ENCODE measurements at places on chromosomes 12 and 14.

DNA sequence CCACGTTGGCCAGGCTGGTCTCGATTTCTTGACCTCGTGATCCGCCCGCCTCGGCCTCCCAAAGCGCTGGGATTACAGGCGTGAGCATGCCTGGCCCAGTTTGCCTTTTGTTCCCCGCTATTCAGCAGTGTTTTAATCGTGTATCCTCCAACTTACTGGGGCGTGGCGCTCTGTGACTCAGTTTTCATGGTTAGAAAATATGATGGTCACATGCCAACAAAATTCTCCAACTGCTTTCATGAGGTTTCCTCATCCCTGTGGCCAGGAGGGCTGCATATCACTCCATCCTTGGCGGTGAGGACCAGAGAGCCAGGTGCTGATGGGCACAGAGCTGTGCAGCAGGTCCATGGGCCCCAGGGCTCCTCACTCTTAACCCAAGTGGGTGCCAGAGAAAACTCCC lies 33.0 kb upstream of the PRMT8 start:
- DNase-seq: no peak

DNA sequence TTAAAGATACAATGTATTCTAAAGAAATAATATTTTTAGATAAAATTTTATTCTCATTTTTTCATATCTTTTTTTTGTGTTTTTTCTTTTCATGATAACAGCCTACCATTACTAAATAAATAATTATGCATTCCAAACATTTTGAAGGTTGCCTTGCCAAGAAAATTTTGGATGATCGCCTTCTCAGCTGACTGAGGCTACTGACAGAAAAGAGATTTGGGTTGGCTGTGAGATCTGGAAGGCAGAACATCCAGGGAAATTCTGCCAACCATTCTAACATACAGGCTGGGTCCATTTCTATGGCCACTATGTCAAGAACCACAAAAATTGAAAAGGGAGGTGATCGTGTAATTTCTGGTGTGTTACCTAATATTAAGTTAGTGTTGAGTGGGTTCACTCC lies 48.1 kb downstream of the GALNT8 start:
- no peak for DNase-seq

DNA sequence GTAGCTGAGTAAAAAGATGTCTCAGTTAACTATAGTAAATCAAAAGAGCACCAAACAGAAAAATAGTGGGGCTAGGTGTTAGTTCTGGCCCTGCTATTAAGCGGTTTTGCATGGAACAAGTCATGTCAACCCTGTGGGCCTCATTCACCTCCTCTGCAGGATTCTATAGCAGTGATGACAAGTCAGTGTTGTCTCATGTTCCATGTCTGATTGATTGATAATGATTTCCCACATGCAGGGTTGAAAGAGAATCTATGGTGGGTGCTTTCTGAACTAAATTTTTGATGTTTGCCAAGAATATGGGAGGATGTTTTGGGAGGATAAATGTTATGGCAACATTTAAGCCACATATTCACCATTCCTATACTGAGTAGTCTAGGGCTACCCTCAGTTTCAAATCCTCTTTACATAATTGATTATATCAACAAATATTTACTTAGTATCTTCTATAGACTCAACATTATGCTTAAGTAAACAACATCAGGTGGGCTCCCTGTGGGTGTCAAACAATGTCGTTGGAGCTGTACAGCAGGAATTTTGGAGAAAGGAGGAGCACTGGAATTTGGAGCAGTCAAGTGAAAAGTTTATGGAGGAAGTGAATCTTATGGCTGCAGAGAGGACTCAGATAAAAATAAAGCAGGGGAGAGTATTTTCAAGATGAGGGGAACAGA lies 48.6 kb downstream of the IRAK3 start:
- DNase-seq: no peak

DNA sequence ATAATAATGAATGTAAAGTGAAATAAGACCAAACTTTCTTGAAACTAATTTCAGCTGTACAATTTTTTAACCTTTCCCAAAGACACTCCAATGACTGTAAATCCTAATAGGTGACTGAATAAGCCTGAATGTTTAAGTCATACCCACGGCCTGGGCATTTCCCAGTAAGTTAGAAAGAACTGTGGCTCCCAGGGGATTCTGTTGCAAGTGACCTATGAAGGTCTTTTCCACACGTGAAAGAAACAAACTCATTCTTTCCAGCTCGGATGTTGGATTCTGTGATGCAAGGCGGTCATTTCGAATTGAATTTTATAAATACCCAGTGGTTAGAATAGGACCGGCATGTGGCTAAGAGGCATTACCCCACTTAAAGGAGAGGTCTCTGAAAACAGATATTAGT lies 1134.4 kb downstream of the GALC start:
- DNase-seq: no peak

DNA sequence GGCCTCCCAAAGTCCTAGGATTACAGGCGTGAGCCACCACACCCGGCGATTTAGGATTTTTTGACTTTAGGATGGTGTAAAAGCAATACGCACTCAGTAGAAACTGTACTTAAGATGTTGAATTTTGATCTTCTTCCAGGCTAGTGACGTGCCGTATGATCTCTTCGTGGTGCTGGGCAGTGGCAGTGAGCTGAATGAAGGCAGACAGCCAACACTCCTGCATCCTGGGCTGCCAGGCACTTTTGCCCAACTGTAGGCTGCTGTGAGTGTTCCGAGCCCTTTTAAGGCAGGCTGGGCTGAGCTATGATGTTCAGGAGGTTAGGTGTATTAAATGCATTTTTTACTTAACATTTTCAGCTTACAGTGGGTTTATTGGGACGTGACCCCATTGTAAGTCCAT lies 21.3 kb downstream of the IL31 start:
- DNase-seq: no peak

DNA sequence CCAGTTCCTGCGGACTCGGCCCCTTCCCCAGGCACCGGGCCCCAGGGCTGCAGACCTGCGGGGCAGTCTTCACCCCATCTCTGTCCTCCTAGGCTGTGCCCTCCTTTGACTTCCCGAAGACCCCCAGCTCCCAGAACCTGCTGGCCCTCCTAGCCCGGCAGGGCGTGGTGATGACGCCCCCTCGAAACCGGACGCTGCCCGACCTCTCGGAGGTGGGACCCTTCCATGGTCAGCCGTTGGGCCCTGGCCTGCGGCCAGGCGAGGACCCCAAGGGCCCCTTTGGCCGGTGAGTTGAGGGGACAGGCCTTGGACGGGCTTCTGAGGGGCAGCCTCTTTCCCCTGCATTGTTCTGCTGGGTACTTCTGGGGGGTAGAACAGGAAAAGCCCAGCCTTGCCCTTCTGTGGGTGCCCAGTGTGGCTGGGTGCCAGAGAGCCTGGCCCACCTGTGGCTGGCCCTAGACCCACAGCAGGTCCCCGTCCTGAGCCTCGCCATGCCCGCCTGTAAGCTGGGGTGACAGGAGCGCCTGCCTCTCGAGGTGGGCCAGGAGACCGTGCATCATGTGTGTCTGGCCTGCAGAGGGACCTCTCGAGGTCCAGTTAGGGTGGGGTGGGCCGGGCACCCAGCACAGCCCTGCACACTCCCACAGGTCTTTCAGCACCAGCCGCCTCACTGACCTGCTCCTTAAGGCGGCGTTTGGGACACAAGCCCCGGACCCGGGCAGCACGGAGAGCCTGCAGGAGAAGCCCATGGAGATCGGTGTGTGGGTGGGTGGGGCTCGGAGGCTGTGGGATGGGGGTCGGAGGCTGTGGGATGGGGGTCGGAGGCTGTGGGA lies 12.6 kb upstream of the PUS1 start:
- no peak for DNase-seq

DNA sequence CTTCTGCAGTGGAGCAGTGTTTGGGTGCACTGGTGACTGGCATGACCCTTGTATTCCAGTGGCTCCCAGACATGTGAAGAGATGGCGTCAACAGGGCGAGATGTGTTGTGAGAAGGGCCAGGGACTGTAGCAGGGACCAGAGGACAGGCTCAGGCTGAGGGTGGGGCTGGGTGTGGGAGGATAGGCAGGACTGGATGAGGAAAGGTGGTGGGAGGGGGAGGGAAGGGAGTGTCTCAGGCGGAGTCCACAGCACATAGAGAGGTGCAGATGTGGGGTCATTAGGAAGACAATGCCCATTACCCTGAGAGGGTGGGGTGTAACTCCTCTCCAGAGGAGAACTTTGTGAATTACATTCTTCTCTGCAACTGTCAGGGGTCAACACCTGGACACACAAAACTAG lies 78.5 kb downstream of the DICER1 start:
- no peak for DNase-seq

- no peak for DNase-seq
These were observed 3.7 kb upstream of the ETFBKMT start for GRCh38 chr12:31655792-31656191.

DNA sequence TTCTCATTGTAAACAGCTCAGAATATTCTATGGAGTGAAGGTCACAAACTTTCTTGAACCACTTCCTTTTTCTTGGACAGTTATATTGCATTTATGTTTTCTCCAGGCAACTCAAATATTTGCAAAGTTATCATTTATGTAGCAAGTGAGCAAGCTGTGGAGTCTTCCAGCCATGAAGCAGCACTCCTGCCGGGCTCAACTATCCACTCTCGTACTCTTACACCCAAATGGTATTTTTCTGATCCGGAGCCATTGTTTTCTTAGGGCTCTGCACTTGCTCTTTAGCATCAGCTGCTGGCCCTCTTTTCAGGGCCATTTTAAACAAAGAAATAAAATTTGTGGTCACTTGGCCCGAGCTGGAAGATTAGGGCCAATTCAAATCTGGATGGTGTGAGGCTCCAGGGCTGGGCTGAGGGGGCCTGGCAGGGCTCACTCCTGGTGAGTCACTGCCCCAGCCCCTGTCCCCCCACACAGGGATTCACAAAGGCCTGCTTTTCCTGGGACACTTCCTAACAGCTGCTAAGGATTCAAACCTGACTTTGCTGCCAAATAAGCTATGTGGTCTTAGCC lies 19.7 kb downstream of the SYNE3 start:
- no peak for DNase-seq

GRCh38 chr14:52110441-52111086 lies 41.7 kb upstream of the NID2 start:
- DNase-seq: no peak

DNA sequence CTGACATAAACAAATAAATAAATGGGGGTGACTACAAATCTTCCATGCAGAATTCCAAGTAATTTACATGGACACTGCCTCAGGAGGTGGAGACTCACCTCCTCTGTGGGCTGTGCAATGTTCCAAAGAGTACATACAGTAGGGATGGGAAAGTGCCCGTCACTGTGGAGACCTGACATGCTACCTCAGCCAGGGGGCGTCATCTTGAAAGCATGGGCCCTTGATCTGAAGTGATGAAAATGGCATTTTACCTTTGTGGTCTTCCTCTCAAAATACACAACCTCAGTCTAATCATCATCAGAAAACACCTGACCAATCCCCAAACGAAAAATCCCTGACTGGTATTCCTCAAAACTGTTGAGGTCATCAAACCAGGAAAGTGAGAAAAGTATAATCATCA lies 48.4 kb downstream of the ANAPC7 start:
- no peak for DNase-seq

GRCh38 chr12:123389560-123390351 lies 5.8 kb downstream of the KMT5A start:
- no peak for DNase-seq

DNA sequence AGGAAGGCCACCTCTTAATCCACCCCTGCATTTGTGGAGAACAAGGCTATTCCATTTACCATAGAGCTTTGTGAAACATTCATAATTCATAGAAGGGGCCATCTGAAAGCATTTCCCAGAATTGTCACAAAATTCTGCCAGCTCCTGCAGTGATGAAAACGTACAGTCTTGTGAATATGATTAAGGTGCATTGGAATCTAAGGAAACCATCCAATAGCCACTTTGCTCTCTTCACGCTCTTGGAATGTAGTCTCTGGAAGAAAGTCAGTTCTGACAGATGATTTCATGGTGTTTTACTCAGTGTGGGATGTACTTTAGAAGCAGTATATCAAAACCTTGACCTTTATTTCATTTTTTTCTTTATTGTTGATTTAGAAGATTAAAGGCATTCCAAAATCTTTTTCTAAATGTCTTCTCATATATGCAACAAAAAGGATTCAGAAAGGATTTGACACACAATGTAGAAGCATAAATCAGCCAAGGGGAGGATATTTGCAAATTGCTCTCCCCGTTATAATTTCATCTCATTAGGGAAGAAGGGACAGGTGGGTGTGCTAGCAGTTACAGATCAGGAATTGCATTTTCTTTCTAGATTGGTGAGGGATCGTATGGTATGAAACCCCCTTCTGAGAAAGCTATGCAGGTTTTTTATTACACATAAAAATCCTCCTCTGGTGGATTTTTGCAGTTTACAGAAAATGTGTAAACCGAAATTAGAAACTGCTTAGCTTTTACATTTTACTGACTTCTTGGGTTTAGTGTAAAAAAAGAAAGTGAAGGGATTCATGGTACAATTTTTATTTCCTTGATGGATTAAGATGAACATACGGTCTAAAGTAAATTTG lies 390.2 kb downstream of the LRIG3 start:
- DNase-seq: no peak

DNA sequence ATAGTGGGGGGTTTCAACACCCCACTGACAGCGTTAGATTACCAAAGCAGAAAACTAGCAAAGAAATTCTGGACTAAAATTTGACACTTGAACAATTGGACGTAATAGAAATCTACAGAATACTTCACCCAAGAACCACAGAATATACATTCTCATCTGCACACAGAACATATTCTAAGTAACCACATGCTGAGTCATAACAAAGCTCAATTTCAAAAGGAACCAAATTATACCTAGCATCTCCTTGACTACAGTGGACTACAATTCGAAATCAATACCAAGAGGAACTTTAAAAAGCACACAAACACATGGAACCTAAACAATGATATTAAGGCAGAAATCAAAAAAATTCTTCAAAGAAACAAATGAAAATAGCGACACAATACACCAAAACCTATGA lies 871.6 kb upstream of the MDGA2 start:
- no peak for DNase-seq

DNA sequence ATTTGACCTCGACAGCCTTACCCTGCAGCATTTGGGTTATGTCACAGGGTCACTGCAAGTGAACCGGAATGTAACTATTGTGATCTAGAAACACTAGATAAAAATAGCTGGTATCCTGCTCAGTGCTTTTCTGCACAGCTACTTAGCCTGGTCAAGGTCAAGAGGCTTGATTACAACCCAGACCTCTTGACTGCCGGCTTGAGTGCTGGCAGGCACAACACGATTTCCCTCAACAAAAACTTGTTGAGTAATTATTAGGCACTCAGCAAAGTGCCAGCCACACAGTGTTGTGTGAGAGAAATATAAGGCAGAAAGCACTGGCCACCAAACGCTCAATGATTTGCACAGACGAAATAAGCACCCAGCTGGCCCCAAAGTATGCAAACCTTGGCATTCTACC lies 156.7 kb downstream of the NUAK1 start:
- no peak for DNase-seq

DNA sequence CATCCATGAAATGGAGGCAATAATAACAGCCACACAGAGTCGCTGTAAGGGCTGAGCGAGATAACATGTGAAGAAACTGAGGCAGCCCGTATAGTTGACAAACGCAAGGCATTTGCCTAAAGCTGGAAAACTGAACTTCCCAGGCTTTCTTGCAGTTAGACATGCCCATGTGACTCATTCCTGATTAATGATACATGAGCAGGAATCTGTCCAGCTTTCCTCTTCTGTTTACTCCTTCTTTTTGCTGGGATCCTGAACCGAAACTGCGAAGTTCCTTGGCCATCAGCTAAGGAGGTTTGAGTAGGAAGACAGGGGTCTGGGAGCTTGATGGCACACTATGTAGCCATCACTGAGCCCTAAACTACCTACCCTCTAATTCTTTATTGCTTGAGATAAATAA lies 52.2 kb downstream of the ST8SIA1 start:
- no peak for DNase-seq

GRCh38 chr12:2112401-2112800 lies 59.6 kb downstream of the CACNA1C start:
- DNase-seq: no peak

All from stimulated activated CD4-positive, alpha-beta T cell treated with anti-CD3 and anti-CD28 coated beads, Interleukin-12 subunit alpha, Interleukin-12 subunit beta, amount 100 ng/mL, for 24 hours (primary cell).